Activated T-helper 2 cell treated with anti-CD3 and anti-CD28 coated beads, Interferon-gamma antibody, Interleukin-2, Interleukin-4, amounts not matched to agents 10 μg/mL and 5 μg/mL and 100 μg/mL, durations not matched to agents 14 hours and 24 hours and 36 hours (primary cell): ENCODE measurements at places on chromosomes 6 and 20. TPM values are rescaled to one million over a fixed set of nuclear protein-coding genes. Genes with fewer than 3 reads are reported as not detected.
A peak's percentile ranks its signal among the peaks of the same experiment; 100 is the strongest.

DNA sequence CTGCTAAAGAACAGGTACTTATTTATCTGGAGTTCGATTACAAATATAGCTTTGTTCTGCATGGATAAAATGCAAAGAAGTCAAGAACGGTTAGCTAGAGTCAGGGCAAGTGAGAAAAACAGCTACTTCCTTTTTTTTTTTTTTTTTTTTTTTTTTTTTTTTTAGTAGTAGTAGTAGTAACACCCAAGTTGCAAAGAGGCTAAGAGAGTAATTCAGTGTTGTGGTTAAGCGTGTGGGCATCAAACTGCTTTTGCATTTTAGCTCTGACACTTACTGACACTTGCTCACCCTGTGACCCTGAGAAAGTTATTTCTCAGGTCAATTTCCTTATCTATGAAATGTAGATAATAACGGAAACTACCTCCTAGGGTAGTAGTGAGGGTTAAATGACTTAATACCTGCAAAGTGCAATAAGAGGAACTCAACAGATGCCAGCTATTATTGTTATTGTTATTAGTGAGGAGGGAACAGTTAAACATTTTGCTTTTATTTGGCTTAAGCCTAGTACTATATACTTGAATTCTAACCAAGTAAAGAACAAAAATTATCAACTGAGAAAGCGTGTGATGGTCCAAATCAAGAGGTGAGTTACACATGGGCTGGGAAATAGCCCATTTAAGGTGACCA lies 86.7 kb upstream of the BACH2 start:
- DNase-seq = no peak

LRRN4 gene
- 0.11 TPM in 1 of 2 replicates, not detected in the other for total RNA-seq

DNA sequence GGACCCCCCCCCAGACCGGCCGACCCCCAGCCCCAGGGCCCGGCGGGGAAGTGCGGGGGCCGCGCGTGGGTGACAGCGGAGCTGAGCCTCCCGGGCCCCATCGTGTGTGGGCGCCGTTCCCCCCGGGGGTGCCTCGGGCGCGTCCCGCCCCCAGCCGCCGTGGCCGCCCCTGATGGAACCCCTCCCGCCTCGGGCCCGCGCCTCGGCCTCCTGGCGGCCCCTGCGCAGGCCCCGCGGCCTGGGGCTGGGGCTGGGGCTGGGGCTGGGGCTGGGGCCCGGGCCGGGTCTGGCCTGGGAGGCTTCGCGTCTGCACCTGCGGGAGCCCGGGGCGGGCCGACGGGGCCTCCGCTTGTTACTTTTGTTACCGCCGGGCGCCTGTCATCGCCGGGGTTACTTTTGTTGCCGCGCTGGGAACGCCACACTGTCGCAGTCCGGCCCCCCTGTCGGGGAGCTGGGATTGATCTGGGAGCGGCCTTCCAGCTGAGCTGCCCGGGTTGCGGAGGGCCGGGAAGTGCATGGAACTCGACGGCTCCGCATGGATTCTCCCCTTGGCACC lies 598 bp downstream of the OGFR start:
- no peak for DNase-seq

GRCh38 chr6:45965007-45965406 lies 50.7 kb downstream of the CLIC5 start:
- DNase-seq = no peak

GRCh38 chr6:140821196-140821595 lies 1311.5 kb upstream of the GJE1 start:
- no peak for DNase-seq

DNA sequence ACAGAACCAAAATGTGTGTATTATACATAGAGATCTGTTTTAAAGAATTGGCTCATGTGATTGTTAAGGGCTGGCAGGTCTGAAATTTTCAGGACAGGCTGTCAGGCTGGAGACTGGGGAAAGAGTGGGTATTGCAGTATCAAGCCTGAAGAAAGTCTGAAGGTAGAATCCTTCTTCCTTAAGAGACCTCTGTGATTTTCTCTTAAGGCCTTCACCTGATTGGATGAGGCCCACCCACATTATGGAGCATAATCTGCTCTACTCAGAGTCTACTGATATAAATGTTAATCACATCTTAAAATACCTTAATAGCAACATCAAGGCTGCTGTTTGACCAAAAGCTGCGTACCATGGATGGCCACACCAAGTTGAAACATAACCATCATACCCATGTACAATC lies 43.4 kb upstream of the HINT3 start:
- no peak for DNase-seq

GRCh38 chr6:53103993-53104675 lies 38.9 kb downstream of the FBXO9 start:
- DNase-seq = no peak

- no peak for DNase-seq
Observed at GRCh38 chr6:44201200-44201599, 15.5 kb upstream of the MYMX start.

DAAM2 gene
- total RNA-seq = not detected in 2 replicates

DNA sequence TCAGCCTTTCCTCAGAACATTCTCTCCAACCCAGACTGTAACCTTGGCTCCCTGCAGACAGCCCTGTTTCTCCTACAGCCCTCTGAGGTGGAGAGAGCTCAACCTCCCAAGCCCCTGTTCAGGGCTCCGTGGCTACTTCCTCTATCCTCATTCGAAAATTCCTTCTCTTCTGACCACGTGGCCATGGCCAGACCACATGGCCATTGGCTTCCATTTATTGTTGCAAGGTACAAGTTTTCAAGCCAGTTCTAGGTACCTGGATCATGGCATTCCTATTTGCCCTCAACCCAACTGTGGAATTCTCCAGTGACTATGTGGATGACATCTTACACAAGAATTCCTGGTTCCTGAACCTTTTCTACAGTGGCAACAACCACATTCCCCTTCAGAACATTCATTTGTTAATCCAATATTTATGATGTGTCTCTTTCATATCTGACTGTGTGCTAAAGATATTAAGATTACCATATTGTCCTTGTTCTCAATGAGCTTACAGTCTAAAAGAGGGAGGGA lies 161.9 kb downstream of the GMPR start:
- DNase-seq = no peak

KCNQ5 gene
- total RNA-seq = 15.3 and 18.8 TPM in 2 replicates

DNA sequence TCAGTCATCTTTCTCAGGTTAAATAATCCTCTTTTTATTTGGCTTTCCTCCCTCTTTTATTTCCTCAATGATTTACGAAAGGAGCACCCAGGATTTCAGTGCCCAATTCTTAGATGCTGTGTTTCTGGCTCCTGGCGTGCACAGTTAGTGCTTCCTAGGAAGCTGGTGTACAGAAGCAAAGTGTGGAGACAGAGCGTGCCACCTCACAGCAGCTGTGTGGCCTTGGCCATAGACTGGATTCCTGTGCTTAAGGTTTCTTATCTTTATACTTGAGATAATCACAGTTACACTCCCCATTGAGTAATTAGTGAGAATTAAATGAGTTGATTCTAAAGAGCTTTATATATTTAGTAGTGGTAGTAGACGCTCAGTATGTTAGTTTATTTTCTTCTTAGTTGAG lies 39.7 kb upstream of the GJA1 start:
- no peak for DNase-seq

DNA sequence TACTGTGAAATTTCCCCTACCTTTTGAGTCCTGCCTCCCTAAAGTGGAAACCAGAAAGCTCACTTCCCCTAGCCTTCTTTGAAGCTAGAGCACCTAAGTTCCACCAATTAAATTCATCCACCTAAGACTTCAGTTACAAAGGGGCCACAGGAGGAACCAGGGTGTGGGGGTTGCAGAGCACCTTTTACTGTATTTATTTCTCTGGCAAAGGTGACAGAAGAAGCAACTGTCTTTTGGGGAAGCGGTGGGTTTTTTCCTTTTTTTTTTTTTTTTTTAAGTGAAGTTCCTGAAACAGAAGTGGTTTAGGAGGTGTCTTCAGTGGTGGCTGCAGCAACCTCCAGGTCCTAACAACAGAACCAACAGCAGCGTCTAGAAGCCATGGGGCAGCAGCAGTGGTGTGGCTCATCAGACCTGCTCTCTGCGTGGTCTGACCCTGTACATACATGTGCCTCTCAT lies 13.1 kb downstream of the PSMB9 start:
- no peak for DNase-seq

TFAP2D gene
- not detected in 2 replicates for total RNA-seq

GRCh38 chr6:44250067-44250717 lies 3.3 kb downstream of the HSP90AB1 start:
- DNase-seq = no peak

DNA sequence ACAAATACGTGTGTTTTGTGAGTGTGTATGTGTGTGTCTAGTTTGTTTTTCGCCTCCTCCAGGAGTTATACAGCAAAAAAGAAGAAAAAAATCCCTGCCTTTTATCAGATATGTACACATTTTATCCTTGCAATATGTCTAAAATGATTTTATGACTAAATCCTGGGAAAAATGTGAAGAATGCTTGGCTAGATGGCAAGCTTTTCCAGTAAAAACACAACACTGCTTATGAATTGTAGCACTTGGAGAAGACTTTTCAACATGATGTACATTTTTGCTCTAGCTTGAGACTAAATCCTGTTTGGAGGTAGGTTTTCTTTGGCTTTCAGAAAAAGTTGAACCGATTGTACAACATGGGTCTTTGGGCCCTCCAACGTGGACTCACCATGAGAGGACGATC lies 160.2 kb downstream of the GMPR start:
- no peak for DNase-seq

DNA sequence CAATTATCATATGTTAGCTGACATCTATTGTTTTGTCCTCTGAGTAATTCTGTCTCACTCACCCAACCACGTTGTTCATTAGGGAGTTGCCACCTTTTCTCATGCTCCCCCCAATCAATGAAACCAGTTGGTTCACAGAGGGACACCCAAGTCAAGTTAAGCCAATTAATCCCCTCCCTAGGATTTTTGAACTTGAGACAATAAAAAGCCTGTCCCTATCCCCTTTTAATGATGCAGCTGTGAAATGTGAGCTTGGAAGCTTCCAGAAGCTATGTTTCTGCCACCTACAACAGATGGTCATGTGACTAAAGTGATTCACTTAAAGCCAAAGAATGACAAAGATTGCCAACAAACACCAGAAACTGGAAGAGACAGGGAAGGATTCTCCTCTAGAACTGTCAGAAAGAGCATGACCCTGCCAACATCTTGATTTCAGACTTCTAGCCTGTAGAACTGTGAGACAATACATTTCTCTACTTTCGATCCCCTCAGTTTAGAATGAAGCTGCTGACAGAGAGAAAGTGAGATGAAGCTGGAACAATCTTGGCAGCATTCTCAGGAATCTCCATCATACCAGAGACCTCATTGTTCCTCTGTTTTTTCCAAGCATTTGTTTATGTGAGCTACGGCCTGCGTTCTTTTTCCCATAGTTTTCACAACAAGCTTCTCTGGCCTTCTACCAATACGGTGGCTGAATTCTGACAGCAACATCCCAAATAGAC lies 57.8 kb upstream of the TPD52L1 start:
- no peak for DNase-seq

DNA sequence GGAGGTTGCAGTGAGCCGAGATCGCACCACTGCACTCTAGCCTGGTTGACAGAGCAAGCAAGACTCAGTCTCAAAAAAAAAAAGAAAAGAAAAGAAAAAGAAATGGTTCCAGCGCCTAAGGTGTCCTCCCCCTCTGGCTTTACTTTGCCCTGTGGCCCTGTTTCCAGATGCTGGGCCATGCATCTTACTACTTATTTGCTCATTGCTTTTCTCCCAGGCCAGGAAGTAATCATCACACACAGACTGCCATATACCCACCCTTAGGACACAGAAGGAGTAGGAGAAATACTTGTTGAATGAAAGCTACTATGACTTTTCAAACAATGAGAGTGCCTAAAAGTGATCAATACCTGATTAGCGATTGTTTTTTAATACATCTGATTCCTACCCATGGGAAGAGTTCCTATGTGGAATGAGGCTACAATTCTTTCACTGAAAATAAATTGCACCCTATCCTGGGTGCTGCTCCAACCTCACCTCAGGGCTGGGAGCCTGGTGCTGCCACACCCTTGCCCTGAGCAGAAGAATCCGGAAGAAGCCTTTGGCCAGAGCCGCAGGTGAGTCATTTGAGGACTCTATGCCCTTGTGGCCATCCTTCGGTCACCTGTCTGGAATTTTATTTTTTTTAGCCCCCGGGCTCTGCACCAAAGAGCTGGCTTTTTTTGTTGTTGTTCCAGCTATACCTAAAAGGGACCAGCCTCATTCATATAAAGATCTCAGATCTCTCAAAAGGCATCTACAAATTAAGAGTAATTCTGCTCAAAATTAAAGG lies 22.7 kb upstream of the TFAP2C start:
- DNase-seq = no peak

GRCh38 chr20:13294522-13294921 lies 73.4 kb downstream of the ISM1 start:
- DNase-seq = no peak

- no peak for DNase-seq
Observed at GRCh38 chr20:25369529-25369928, 21.1 kb downstream of the ABHD12 start.

HLA-DRB5 gene
- 10.6 and 12.6 TPM in 2 replicates for total RNA-seq

- peak; percentile 55 for DNase-seq
Observed at GRCh38 chr6:33343953-33344611, 26.5 kb upstream of the ZBTB22 start.

DNA sequence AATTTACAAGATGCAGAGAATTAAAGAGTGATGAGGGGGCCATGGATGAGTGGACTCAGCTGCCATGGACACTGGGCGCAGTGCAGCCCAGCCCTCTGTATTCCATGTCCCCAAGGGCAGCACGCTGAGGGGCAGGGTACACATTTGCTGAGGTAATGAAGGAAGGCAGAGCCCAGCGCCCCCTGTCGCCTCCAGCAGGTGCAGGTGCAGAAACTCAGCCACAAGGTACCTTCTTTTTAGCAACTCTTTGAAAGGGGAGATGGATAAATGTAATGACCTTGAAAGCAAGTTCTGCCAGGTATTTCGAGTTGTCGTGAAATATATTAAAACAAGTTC lies 7.1 kb downstream of the CD93 start:
- DNase-seq = no peak

DNA sequence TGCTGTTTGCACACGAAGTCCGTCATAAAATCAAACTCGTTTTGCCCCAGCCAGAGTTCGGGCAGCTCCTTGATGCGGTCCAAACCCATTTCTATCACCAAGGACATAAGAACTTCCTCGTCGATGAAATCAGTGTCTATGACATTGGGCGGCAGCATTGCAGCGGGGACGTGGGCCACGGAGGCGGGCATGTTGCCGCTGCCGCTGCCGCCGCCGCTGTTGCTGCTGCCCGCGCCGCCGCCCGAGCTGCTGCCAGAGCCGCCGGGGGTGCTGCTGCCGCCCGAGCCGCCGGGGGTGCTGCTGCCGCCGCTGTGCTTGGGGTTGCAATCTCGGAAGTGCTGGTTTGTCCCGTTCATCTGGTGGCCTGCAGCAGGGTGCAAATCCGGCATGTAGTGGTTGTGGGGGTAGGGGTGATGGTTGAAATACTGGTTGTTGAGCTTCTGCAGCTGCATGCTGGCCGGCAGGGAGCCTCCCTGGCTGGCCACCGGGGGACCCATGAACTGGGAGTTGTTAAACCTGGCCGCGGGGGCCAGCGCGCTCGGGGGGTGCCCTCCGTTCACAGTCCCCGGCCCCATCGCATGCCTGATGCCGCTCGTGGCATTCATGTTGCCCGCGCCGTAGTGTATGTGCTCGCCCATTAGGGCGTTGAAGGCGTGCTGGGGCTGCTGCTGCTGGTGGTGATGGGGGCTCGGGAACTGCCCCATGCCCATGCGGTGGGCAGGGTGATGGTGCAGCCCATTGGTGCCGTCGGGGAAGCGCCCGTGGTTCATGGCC lies 1.1 kb downstream of the CITED2 start:
- DNase-seq = peak; percentile 69

CALHM5 gene
- total RNA-seq = not detected in 2 replicates

GRCh38 chr20:58971429-58971828 lies 9.6 kb upstream of the NELFCD start:
- DNase-seq = no peak

RSPO3 gene
- total RNA-seq = not detected in 2 replicates

BCAS1 gene
- not detected in 2 replicates for total RNA-seq
